ENCODE measurements at places on chromosomes 5 and 9. TPM values are rescaled to one million over a fixed set of nuclear protein-coding genes. Genes with fewer than 3 reads are reported as not detected.

GRCh38 chr5:88979244-88979643 is 96.3 kb upstream of the MEF2C start:
- DNase-seq = no peak

DNA sequence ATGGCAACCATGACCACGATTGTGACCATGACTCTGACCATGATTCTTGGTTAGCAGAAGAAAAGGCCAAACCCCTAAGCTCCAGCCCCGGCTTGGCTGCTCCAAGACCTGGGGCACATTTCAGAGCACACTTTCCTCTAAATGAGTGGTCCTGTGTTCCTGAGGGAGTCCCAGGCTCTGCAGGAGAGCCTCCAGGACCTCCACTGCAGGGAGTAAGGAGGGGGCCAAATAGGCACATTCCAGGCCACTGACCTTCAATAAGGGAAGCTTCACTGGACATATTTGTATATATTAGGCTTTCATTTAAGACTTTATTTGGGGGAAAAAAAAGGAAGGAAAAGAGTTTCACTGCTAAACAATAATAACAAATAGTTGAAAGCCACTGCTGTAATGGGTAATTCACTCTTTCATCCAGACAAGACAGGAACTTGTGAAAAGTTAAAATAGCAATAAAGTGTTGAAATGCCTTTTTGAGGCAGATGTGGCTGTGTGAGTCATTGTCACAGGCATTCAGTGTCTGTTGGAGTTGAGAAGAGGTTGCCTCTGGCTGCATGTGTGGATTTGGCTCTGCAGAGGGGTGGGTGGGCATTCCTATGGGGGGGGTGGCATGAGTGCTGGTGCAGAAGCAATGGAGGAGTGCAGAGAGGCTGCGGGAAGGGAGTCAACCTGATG is 63.9 kb upstream of the TGFBR1 start:
- DNase-seq = no peak

GRCh38 chr9:118529624-118530214 is 825.5 kb downstream of the TLR4 start:
- no peak for DNase-seq

DNA sequence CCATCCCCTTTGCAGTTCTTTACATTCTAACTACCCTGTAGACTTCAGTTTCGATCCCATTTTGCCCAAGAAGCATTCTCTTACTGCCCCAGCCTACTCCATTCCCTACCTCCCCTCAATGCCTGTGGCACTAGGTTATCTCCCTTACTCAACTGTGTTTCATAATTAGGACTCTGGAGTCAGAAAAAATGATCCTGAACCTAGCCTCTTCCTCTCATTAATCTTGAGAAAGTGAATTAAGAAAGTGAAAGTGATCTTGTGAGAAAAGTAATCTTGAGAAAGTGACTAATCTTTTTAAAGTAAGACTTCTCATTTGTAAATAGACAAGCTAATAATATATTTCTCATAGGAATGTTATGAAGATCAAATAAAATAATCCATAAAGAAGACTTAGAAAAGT is 444.0 kb upstream of the TRPC7 start:
- no peak for DNase-seq

GRCh38 chr9:93114169-93114983 is 18.4 kb downstream of the CARD19 start:
- DNase-seq = peak; percentile 83

GRCh38 chr9:80376180-80376579 is 804.4 kb downstream of the TLE4 start:
- DNase-seq = no peak

GRCh38 chr5:131406975-131407638 is 143.3 kb downstream of the CDC42SE2 start:
- DNase-seq = no peak

DNA sequence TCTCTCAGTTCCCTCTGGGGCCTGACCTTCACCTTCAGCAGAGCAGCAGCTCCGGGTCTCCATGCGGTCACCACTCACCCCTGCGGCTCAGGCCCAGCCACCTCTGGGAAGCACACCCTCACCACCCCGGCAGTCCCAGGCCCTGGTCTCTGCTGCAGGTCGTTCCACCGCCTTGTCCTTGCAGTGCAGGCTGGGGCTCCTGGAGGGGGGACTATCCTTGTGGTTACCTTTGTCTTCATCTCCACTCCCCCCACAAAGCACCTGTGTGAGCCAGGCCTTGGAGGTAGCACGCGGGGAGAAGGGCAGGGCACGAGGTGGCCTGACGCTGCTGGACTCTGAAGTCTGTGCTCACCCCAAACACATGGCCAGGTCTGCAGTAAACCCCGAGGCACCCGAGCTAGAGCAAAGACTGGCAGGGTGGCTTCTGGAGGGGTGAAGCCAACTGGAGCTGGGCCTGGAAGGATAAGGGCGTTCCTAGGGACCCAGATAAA is 33.2 kb upstream of the RXRA start:
- peak; percentile 61 for DNase-seq

DNA sequence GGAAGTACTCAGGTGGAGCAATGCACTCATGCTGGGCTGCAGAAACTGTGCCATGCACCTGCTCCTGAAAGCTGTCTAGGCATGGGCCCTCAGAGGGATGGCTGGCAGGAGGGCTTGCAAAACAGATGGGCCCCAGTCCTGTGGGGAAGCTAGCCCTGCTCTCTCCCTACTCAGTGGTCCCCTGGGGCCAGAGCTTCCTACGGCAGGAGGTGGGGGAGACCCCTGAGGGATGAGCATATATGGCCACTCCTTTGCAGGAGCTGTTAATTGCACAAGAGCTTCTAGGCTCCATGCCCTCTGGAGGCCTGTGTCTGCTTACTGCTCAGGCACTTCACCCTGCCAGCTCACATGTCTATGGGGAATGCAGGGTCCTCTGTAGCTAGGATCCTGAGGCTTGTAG is 545.3 kb upstream of the PTPRD start:
- peak; percentile 60 for DNase-seq

- DNase-seq = no peak
Observed at GRCh38 chr9:126563556-126563955, 50.2 kb upstream of the LMX1B start.

DNA sequence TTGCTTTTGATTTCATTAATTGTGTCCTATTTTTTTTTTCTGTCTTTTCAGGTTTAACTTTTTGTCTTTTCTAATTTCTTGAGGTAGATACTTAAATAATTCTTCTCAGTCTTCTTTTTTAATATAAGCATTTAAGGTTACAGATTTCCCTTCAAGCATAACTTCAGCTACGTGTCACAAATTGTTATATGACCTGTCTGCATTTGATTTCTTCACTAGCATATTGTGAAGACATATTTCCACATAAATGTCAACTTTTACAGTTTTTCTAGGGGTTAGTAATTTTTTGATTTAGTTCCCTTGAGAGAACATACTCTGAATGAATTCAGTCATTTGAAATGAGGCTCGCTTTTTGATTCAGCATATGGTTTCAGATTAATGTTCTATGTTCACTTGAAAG is 35.6 kb downstream of the RASA1 start:
- no peak for DNase-seq

DNA sequence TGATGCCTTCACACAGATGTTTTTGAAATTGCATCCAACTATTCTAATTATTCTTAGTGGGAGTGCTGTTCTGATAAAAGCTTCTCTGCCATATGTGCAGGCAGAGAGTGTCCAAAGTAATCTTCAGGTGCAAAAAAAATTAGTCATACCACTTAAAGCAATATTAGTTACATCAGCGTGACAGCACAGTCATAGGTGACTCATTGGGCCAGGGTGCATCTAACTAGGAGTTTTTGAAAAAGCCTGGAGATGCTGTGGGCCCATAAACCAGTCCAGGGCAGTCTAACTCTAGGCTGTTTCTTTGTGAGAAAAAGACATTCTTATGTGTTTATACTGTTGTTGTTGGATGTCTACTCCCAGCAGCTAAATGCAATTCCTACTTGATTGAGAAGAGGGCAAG is 33.0 kb upstream of the C6 start:
- DNase-seq = no peak

- no peak for DNase-seq
Observed at GRCh38 chr5:169696621-169697510, 59.8 kb downstream of the DOCK2 start.

GRCh38 chr9:68629042-68629441 is 76.0 kb upstream of the PIP5K1B start:
- no peak for DNase-seq

GRCh38 chr9:89873801-89874200 is 269.0 kb downstream of the GADD45G start:
- DNase-seq = peak; percentile 46

GRCh38 chr5:173785400-173785799 is 102.7 kb upstream of the CPEB4 start:
- no peak for DNase-seq

DNA sequence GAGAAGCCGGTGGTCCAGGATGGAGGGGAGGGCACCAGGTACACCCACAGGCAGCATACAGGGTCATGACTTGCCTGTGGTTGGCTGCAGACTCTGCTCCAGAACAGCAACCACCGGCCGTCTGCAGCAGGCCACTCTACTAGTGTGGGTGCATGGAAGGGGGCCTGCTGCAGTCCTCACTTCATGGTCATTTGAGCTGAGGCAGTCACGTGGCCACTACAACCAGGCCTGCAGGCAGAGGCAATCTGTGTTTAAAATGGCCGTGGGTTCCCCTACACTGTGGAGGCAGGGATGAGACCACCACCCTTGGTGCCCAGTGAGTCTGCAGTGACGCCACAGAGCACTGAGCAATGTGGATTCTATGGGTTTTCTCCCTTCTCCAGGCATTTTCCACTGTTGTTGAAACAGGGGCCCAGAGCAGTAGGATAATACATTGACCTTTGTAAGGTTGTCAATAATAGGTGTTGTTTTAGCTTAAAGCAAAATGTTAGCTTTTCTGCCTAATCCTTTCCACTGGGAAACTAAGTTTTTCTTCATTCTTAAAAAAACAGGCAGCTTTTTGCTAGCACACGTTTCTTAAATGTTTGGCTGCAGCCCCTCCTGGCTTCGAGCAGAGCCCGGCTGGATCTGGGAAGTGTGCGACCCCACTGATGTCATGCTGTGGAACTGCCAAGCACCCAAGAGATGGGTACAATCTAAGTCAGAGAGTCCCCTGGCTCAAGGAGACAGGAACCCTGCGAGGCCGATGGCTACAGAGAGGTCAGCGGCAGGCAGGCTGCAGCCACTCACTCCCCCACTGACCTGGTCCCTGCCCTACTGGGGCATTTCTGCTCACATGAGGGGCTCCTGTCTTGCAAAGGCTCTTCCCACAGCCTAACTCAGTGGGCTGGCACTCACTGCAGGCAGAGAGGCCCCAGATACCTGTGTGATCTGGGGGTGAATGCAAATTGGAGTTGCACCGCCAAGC is 21.2 kb downstream of the GADD45G start:
- DNase-seq = no peak

DNA sequence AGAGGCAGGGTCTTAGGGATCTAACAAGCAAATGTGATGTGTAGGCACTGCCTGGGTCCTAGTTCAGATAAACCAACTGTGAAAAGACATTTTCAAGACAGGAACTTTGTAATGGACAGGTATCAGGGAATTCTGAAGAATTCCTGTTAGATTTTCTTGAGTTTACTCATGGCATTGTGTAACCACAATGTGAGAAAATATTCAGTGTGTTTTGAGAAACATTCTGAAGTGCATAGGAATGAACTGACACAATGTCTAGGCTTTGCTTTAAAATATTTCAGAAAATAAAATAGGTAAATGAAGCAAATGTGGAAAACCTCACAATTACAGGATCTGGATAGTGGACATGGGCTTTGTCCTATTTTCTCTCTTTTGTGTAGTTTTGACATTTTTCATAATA is 15.2 kb upstream of the AFAP1L1 start:
- DNase-seq = no peak

- no peak for DNase-seq
Observed at GRCh38 chr5:32869216-32869615, 158.1 kb downstream of the NPR3 start.

DNA sequence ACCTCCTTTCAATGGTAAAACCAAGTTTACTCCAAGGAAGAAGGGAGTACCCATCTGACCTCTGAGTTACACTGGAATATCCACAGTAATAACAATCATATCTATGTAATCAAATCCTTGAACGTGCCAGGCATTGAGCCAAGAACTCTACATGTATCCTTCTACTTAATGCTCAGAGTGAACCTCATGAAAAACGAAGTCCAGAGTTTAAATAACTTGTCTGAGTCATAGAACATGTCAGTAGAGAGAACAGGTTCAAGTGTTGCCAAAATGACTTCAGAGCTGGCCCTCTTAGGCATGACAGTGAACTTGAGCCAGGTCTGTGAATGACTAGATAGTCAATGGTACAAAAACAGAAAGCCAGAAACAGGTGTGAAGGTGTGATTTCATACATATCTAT is 164.1 kb upstream of the ZNF618 start:
- no peak for DNase-seq

- no peak for DNase-seq
Observed at GRCh38 chr9:115058684-115059315, 59.2 kb downstream of the TNC start.

DNA sequence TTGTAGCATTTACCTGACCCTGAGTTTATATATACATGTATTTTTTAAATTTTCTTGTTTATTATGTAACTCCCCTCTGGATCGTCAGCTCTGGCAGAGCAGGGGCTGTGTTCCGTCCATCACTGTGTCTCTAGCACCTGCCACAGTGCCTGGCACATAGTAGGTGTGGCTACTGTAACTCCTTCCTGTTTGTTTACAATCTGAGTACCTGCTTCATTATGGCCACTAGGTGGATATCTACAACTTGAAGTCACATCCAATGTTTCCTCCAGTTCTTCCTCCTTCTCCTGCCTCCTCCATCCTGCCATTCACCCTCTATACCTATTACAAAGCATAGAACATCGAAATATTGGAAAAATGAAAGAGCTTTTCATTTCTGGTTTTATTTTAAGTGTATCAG is 14.2 kb upstream of the PPP1R2B start:
- no peak for DNase-seq

The BTNL3 gene
- total RNA-seq = 2.0 TPM

The ERCC8 gene
- 12.2 TPM for total RNA-seq

The EMB gene
- total RNA-seq = 91.9 TPM

The DYNC2I2 gene
- total RNA-seq = 27.4 TPM

The SLC6A18 gene
- total RNA-seq = not detected

The GPSM1 gene
- total RNA-seq = 19.0 TPM

The SPATA31C1 gene
- not detected for total RNA-seq

The FAT2 gene
- total RNA-seq = 0.11 TPM

The CCNB1 gene
- 6.3 TPM for total RNA-seq
